SK-N-SH (cell line): ENCODE measurements at places on chromosomes 13 and 19. TPM values are rescaled to one million over a fixed set of nuclear protein-coding genes. Genes with fewer than 3 reads are reported as not detected.

ZNF728 gene
- not detected in 2 replicates for polyA plus RNA-seq

ZNF880 gene
- 22.6 and 27.8 TPM in 2 replicates for polyA plus RNA-seq

CTU1 gene
- 7.2 and 8.8 TPM in 2 replicates for polyA plus RNA-seq

UFM1 gene
- 17.0 and 23.1 TPM in 2 replicates for polyA plus RNA-seq

GRCh38 chr13:106612688-106613087 lies 44.8 kb upstream of the ARGLU1 start:
- H3K36me3 ChIP-seq = no peaks in the 10 kb centered on the region
- peaks cover 2% of the 10 kb centered on the region; the same call in 1 of the 2 replicates for H3K4me1 ChIP-seq
- no peak overlapping the region for H3K27ac ChIP-seq
- no peak for DNase-seq

DNA sequence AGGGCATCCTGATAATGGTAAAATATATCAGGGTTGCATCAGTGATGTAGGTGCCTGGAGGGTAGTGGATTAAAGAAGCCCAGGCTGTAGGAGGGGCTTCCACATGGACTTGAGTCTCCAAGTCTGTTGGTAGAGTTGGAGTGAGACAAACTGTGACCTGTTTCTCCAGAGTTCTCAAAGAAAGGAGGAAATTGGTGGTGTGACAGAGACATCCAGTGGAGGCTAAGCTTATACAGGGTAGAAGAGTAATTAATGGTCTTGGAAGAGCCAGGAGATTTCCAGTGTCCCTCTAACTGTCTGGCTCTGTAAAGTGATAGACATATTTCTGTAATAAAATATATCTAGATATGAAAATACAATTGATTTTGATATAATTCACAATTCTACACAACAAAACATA lies 61.1 kb downstream of the GPC5 start:
- no peaks in the 10 kb centered on the region for H3K4me1 ChIP-seq
- no peak overlapping the region for H3K4me3 ChIP-seq
- H3K36me3 ChIP-seq = no peaks in the 10 kb centered on the region
- no peak overlapping the region for H3K27ac ChIP-seq
- H3K27me3 ChIP-seq = no peaks in the 10 kb centered on the region
- no peak for DNase-seq

GRCh38 chr13:113854238-113855011 lies 9.5 kb downstream of the GAS6 start:
- no peak overlapping the region; the same call in 1 of the 2 replicates for H3K27ac ChIP-seq
- no peak overlapping the region for H3K4me3 ChIP-seq
- H3K36me3 ChIP-seq = no peaks in the 10 kb centered on the region; the same call in 1 of the 2 replicates
- H3K27me3 ChIP-seq = no peaks in the 10 kb centered on the region

- H3K27me3 ChIP-seq = no peaks in the 10 kb centered on the region
- no peaks in the 10 kb centered on the region for H3K36me3 ChIP-seq
- no peak overlapping the region for H3K27ac ChIP-seq
- no peak for DNase-seq
- H3K4me1 ChIP-seq = peaks cover 44% of the 10 kb centered on the region; the same call in 1 of the 2 replicates
Observed at GRCh38 chr19:16461630-16462051, 10.1 kb downstream of the EPS15L1 start.

DNA sequence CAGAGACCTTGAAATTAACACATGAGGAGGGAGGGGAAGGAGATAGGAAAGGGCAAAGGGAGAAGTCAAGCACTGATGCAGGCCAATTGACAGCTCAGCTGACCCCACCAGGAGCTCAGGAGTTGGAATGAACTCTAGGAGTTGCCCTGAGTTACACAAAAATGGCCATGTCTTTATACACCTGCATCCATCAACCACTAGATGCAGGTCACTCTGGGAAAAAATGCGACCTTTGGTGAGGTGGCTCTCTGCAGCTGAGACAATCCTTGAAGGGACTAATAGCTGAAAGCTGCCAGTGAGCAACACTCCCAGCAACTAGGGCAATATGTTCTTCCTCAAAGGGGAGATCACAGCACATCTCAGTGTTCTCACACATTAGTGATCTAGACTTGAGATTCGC lies 222.8 kb downstream of the RBM26 start:
- H3K36me3 ChIP-seq = no peaks in the 10 kb centered on the region
- no peak overlapping the region for H3K4me3 ChIP-seq
- H3K27ac ChIP-seq = no peak overlapping the region
- no peak for DNase-seq
- no peaks in the 10 kb centered on the region for H3K27me3 ChIP-seq

- DNase-seq = peak; percentile 76
- peak overlapping the region; percentile 77 for H3K27ac ChIP-seq
- H3K4me1 ChIP-seq = peaks cover 8% of the 10 kb centered on the region; the same call in 1 of the 2 replicates
Observed at GRCh38 chr19:10565028-10565566, 713 bp downstream of the KRI1 start.

DNA sequence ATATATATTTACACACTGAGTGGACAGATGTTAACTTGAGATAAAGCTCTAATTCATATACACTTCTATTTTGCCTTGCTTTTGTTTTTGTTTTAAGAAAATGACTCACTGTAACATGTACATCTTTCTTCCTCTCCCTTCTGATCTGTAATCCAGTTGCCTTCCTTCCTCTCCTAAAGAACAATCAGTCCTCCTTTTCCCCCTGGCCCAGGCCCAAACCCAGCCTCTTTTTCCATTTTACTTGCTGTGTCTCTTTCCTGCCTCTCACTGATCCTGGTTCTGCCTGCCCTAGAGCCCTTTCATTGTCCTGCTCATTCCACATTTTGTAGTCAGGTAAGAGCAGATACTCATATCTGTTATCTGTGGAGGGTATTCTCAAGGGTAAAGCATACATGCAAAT lies 50.8 kb downstream of the ZAR1L start:
- no peaks in the 10 kb centered on the region for H3K36me3 ChIP-seq
- H3K4me1 ChIP-seq = peaks cover 9% of the 10 kb centered on the region
- H3K4me3 ChIP-seq = no peak overlapping the region
- DNase-seq = no peak

- DNase-seq = no peak
- H3K4me1 ChIP-seq = peaks cover 19% of the 10 kb centered on the region
- peak overlapping the region; percentile 72 for H3K27ac ChIP-seq
- H3K36me3 ChIP-seq = no peaks in the 10 kb centered on the region
- H3K4me3 ChIP-seq = no peak overlapping the region
Observed at GRCh38 chr13:31982124-31982523, 49.5 kb upstream of the FRY start.
